ENCODE measurements at places on chromosomes 5 and 9.

GRCh38 chr9:33103501-33104281 is 27.2 kb upstream of the SMU1 start:
- DNase-seq: no peak

- no peak for DNase-seq
Measured at GRCh38 chr5:113381791-113382190, 53.0 kb downstream of the TSSK1B start.

DNA sequence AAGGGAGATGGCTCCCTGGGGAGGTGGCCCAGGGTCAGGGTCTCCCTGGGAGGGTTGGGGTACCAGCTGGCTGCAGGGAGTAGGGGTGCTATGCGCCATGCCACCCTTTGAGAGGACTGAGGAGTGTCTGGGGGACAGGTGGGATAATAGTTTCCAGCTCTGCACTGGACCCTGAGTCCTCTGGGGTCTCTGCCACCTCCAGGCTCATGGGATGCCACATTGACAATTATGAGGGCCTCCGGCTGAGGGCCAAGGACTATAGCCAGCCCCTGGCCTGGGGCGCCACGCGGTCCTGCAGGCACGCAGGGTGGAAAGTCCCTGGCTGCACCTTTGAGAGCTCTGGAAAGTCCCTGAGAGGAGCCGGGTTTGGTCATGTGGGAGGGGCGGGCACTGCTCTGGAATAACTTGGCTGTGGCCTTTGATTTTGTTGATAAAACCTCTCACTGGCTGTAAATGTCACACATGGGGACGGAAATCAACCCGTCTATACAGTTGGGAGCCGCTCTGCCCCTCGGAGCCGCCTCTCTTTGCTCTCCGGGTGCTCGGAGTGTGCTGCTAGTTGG is 16.0 kb downstream of the TRAF2 start:
- DNase-seq: peak; percentile 80

DNA sequence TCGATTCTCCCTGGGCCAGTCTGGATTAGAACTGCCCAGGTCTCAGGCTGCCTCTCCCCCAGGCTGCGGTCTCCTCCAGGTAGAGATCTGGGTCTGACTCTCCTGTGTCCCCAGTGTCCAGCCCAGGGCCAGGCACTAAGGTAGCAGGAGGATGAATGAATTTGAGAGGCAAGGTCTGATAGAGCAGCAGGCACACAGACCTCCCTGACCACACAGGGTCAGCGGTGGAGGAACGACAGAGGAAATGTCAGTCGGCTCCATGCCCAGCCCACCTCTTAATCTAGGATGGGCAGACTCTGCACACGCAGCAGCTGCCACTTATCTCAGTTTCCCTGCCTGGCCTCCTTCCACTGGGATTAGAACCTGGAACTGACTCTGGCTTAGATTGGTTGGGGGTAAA is 272.7 kb upstream of the MVB12B start:
- no peak for DNase-seq

DNA sequence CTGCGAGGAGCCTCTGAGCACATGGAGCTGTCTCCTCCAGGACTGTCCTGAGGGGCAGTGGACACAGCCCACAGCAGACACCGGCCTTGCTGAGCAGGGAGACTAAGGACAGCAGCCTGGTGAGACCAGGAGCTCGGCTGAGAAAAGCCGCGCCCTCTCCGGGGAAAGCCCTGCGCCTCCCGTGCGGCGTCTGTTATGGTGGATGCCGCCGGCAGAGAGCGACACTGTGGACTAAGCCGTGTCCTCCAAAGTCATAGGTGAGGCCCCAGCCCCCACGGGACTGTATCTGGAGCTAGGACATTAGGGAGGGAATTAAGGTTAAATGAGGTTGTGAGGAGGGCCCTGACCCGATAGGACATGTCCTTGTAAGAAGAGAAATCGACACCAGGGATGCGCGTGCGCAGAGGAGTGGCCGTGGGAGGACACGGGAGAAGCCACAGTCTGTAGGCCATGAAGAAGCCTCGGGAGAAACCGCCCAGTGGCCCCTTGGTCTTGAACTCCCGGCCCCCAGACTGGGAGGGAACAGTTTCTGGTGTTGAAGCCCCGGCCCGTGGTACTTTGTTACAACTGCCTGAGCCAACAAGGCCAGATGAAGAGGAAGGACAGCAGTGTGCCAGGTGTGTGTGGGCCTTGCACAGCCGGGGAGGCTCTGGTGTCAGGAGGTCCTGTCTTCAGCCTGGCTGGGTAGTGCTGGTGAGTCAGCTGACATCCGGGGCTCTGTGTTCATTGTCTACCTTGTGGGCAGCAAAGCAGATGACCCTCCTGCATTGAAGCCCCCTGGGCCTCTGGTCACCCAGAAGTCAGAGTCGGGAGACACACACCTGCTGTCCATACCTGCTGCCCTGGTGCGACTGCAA is 22.1 kb downstream of the MRPL36 start:
- no peak for DNase-seq

- no peak for DNase-seq
Measured at GRCh38 chr5:137092831-137093230, 406.3 kb downstream of the SPOCK1 start.

- DNase-seq: peak; percentile 18
Measured at GRCh38 chr9:69121155-69122081, 52.7 kb upstream of the TJP2 start.

GRCh38 chr5:54997081-54997480 is 11.7 kb upstream of the ESM1 start:
- DNase-seq: no peak

GRCh38 chr5:84859056-84859455 is 474.4 kb upstream of the EDIL3 start:
- DNase-seq: no peak

DNA sequence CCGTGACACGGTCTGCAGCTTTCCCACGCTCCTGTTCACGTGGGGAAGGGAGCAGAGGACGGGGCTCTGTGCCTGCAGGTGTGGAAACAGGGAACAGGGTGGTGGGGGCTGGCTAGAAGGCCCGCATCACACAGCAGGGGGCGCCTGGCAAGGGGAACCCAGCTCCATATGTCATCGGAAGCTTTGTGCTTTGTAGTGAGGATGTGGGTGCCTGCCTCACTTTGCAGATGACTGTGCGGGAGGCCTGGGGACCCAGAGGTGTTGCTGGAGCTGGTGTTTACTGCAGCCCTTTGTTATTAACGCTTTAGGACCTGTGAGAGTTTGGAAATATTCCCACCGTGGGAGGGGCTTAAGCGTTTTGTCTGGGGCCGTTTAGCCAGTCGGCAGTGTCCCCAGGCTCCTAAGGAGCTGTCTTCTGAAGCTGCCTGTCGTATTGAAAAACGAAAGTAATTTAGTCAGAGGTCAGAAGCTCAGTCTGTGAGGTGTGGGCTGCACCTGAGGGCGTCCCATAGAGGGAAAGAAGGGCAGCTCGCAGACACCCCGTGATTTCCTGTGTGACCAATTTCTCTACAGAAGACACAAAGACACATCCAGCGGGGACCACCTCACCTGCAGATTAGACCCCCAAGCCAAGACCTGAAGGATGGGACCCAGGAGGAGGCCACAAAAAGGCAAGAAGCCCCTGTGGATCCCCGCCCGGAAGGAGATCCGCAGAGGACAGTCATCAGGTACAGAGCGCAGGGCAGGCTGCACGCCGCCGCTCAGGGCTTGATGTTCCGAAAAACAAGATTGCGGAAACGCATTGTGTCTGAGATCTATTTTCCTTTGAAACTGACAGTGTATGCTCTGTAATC is 9.1 kb downstream of the MAN1B1 start:
- DNase-seq: peak; percentile 87

GRCh38 chr9:76502746-76503145 is 43.8 kb downstream of the GCNT1 start:
- DNase-seq: no peak

DNA sequence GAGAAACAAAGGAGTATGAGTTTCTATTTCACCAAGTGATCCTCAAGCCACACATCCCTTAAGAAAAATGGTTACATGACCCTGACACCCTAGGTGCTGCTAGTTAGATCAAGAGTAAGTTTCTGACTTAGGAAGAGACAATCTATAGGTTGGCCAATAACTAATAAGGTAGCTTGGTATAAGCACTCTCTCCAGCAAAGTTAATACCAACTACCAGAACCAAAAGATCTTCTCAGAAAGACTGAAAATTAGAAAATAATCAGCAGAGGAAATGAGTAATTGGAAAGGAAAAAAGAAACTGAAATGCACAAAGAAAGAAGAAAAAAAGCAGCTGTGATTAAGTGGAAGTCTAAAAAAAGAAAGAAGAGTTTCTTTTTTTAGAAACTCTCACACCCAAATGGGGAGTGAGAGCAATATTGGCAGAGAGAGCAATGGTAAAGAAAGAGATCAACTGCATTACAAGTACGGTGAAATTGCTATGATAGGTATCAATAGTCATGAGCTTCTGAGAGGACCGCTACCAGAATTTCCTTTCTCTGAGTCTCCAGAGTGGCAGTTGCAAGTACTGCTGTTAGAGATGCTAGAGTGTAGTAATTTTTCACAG is 195.5 kb downstream of the TMEM167A start:
- no peak for DNase-seq

DNA sequence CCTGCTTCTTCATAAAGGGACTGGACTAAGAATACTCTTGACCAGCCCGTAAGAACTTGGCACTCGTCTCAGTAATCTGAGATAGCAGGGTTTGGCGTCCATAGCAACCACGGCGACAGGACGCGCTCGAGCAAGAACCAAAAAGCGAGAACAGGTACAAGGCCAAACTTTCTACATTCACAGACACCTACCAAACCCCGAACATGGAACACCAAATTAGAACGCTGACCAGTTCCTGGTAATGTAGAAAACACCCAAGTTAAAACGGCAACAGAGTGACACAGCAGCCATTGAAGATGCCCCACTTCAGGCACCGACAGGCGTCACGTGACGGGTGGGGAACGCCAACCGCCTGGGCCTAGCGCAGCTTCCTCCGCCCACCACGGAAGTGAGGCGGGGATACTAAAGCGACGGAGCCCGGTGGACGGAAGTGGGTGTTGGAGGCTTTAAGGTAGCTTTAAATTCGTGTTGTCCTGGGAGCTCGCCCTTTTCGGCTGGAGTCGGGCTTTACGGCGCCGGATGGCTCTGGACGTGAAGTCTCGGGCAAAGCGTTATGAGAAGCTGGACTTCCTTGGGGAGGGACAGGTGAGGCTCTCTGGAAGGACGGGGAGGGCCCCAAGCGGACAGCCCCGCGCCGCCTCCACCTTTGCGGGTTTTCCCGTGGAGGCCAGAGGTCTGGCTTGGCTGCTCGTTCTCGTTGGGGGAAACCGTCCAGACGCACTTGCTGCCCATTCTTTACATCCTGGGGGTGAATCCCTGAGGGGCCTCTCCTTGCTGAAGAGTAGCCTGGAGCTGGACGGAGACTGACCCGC is at the start of gene CDK7:
Gene CDK7, plus strand, starts transcription at position 430 of the 812 bp plus-strand sequence. Its CDS starts 90 bp downstream, at position 520.
- peak; percentile 90 for DNase-seq

GRCh38 chr5:32223972-32224609 is 50.0 kb upstream of the GOLPH3 start:
- no peak for DNase-seq

- no peak for DNase-seq
Measured at GRCh38 chr5:180988592-180988991, at the start of gene BTNL3. BTNL3 (plus strand) TSS chr5:180988846; CDS start chr5:180989029, 183 bp downstream.

Measured in T-cell (primary cell).